ENCODE measurements at places on chromosomes 6 and 20.

DNA sequence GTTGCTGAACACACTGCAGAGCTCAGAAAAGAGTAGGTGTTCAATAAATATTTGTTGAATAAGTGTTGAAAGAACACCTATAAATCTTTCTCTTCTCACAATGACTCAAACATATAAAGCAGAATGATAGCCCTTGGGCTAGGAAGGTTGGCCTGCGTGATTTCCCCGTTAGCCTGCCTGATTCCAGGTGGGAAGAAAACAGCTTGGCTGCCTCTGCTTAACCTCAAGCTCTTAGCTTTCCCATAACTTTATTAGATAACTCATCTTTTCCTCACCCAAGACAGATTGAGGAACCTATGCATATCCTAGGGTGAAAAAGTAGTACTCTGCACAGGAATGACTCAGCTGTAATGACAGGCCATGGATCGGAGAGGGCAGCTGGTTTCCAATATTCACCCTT is 300.3 kb upstream of the ID4 start:
- no peak for DNase-seq

DNA sequence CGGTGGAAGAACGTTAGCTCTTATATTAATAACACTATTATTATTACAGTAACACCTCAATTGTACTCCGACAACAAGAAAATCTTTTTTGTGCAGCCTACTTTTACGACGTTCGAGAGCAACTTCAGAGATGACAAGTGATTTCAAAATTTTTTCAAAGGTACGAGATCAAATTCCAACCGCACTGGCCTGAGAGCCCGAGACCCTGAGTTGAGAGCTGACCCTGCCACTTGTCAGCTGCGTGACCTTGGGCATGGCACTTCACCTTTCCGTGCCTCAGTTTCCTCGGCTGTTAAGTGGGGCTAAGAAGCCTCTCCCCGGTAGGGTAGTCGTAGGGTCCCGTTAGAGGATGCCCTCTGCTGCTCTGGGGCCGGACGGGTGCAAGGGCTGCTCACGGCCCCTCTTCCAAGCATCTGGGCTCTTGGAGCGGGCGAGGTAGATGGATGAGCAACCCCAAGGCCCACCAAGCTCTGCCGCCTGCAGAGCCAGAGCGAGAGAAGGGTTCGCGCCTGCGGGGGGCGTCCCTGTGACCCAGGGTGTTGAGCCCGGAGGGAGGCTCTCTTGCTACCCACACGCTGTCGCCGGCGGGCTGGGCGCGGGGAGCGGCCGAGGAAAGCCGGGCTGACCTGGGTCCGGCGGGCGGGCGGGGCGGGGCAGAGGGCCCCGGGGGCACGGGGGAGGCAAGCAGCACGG is 510 bp downstream of the NDRG3 start:
- DNase-seq, result peak; percentile 22

DNA sequence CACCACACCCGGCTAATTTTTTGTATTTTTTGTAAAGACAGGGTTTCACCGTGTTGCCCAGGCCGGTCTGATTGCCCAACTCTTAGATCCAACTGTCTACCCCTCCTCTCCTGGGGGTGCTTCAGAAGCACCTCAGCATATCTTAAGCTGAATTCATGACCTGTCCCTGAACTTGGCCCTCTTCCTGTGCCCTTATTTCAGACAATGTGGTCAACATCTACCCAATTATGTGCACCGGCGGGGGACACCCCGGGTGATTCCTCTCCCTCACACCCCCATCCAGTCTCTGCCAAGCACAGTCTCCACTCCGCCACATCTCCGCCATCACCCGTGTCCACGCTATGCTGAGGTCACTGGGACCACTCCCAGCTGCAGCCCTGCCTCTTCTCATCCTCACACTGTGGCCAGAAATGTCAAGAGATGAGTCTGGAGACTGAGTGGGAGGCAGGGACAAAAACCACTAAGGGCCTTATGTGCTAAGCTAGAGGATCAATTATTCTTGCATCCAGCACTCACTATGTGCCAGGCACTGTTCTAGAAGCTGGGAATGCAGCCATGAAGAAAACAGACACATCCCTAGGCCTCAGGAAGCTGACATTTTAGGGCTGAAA is 111.9 kb downstream of the ARMC2 start:
- no peak for DNase-seq

DNA sequence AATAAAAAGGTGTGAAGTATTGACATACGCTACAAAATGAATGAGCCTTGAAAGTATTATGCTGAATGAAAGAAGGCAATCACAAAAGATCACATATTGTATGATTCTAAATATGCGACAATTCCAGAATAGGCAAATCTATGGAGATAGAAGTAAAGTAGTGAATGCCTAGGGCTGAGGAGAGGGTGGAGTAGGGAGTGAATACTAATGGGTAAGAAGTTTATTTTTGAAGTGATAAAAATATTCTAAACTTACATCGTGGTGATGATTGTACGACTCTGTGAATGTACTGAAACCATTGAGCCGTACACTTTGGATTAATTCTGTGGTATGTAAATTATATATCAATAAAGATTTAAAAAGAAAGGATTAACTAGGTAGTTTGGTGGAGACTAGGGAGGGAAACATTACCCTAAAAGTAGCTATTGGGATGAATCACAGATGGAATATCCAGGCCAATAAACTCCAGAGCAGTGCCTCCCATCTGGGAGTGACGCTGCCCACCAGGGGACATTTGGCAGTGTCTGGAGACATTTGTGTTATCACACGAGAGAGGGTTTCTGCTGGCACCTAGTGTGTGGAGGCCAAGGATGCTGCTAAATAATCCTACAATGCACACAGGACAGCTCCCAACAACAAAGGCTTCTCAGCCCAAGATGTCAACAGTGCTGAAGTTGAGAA is 214.2 kb upstream of the PCSK2 start:
- DNase-seq, result no peak

DNA sequence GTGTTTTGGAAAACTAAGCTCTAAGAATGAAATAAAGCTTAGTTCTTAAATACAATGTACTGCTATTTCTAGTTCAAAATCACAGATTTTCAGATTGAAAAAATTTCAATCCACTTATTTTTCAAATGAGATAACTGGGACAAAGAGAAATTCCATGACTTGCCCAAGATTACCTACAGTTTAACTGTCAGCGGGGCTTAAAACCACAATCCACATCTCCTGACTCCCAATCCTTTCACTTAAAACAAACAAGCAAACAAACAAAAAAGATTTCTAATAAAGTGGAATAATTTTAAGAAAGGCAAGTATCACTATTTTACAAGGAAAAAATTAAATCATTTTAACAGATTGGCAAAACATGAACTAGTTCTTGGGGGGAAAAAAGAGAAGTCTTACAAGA is 4.2 kb downstream of the PHIP start:
- no peak for DNase-seq
